Osteoblast (primary cell): ENCODE measurements at places on chromosomes 11 and 22.

- peak; percentile 91 for DNase-seq
Measured at GRCh38 chr11:57668434-57668782, 494 bp downstream of the ZDHHC5 start.

DNA sequence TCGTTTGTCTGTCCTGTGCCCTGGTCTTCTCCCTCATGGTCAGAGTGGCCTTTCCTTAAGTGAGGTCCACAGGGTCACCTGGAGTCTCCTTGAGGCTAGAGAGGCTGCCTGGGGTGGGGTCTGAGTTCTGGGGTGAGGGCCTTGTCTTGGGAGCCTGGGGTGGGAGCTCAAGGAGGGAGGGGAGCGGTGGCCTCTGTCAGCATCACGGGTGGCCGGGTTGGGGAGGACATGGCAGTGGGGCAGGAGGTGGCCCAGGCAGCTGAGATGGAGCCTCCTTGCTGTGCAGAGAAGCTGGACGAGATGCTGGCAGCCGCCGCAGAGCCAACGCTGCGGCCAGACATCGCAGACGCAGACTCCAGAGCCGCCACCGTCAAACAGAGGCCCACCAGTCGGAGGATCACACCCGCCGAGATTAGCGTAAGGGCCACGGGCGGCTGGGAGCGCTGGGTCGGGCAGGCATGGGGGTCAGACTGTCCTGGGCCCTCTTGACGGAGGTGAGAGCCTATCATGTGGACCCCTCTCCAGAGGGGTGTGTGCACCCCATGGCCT, 23.3 kb upstream of the ACR start:
- no peak for DNase-seq

GRCh38 chr22:36162127-36163034, 1.8 kb upstream of the APOL3 start:
- no peak for DNase-seq

GRCh38 chr22:30742291-30743256, 47.9 kb downstream of the OSBP2 start:
- peak; percentile 73 for DNase-seq

- peak; percentile 81 for DNase-seq
Measured at GRCh38 chr22:46142548-46143490, 7.5 kb upstream of the PPARA start.

DNA sequence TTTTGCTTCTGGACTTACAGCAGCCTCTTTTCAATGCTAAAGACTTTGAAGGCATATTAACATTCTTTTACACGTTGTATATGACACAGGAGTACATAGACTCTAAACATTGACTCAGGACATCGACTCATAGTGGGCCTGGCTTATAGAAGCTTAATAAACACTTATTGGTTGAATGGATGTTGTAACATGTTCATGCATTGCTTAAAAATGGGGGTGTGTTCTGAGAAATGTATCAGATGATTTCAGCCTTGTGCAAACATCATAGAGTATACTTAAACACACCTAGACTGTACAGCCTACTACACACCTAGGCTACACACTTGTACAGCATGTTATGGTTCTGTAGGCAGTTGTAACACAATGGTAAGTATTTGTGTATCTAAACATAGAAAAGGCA, 17.9 kb downstream of the TTC17 start:
- DNase-seq = no peak

DNA sequence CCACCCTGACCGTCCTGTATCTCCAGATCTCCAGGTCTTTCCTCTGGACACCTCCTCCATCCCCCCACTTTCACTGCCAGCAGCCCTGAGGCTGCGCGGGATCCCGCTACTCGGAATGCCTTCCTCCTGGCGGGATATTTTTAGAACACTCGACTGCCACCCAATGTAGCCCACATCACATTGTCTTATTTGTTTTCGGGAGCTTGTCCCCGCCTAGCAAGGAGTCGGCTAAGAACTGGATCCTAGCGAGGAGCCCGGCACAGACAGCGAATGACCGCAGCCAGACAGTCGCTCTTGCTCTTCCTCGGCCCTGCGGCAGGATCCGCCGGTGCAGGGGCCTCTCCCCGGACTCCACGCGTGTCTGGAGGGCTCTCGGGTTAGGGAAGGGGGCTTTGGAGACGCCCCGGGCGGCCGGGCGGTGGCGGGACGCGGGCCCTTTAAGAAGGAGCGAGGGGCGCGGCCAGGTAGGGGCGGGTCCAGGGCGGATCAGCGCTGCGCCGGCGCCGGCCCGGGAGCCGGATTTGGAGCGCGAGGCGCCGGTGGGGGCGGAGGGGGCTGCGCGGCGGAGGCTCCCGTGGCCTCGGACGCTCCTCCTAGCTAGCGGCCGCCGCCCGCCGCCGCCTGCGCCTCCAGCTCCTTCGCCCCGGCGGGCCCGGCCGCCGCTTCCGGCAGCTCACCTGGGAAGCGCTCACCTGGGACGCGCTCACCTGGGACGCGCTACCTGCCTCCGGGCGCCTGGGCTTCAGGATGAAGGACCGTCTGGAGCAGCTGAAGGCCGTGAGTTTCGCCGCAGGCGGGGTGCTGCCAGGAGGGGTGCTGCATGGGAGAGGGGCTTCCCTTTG, at the start of gene STX3:
STX3 (plus strand) TSS at position 518 of the 842 bp plus-strand sequence; CDS start at position 748, 230 bp downstream.
- DNase-seq = peak; percentile 94

- DNase-seq = no peak
Measured at GRCh38 chr11:9799886-9800285, 136.0 kb downstream of the SWAP70 start.

GRCh38 chr11:94853836-94854235, 85.7 kb downstream of the AMOTL1 start:
- no peak for DNase-seq

DNA sequence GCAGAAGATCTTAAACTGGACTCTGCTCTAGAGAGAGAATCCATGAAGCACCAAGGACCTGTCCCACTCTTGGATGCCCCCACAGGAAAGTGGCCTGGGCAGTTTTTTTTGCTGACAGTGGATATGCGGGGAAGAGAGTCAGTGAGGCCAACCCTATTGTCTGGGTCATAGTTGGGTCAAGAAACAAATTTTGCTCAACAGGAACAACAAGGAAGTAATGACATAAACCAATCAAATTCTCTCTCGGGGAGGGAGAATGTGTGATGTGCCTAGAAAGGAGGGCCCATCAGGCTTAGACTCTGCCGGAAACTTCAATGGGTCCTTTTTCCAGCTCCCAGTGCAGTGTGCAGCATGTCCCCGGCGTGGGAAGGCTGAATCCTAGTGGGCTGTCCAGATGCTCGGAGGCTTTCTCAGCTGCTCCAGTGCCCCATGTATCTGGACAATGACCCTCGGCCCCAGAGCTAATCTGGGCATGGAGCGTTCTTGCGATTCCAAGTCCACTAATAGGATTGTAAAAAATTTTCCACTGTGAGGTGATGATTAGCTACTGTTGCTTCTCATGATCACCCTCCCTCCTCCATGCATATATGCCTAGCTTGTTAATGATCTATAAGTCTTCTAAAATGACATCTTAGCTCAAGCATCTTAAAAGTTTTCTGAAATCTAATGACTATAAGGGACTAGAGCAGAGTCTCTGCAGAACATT, 101.0 kb downstream of the SNX19 start:
- DNase-seq = no peak

DNA sequence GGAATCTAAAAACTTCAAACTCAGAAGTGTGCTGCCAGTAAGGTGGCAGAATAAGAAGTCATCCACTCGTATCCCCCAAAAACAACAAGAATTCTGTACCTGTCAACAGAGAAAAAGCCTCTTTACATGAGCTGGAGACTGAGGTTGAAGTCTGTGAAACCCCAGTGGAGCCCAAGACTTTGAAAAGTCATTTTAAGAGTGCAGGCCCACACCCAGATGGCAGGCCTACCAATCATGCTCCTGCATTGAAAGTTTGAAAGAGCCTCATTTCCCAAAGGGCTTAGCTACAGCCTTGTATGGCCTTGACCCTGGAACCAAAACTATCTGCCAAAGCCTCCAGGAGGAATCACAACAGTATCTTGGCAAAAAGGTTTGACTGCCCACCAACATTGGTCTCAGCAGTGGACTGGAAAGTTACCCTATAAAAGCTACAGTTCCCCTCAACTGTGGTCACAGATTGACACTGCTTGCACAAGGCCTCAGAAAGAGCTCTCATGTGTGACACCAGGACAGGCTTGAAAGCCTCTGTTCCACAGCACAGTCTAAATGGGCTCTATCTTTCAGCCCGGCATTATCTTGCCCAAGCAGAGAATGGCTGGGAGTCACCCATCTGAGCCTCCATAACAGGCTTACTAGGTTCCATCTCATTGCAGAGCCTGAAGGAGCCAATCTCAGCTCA, 47.7 kb downstream of the SLC22A9 start:
- DNase-seq = no peak

DNA sequence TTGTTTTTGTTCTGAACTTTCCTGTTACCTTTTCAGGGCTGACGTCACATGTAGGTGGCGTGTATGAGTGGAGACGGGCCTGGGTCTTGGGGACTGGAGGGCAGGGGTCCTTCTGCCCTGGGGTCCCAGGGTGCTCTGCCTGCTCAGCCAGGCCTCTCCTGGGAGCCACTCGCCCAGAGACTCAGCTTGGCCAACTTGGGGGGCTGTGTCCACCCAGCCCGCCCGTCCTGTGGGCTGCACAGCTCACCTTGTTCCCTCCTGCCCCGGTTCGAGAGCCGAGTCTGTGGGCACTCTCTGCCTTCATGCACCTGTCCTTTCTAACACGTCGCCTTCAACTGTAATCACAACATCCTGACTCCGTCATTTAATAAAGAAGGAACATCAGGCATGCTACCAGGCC, 3.5 kb upstream of the TSSC4 start:
- no peak for DNase-seq

DNA sequence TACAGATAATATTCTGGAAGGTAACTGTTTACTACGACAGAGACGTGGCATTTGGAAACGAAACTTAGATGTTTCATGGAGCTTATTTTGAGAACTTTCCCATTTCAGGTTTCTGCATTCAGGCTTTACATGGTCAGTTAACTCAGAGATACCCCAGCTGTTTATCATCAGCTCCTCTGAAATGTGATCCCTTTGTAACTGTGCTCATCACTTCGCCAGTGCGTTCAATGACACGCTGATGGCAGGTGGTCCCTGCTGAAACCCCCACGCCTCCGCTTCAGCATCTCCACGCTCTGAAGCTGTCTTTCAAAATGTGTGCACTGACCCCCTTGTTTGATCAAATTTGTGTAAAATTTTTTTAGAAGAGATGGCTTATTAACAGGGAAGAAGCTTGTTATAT, 30.5 kb downstream of the ALG12 start:
- no peak for DNase-seq

DNA sequence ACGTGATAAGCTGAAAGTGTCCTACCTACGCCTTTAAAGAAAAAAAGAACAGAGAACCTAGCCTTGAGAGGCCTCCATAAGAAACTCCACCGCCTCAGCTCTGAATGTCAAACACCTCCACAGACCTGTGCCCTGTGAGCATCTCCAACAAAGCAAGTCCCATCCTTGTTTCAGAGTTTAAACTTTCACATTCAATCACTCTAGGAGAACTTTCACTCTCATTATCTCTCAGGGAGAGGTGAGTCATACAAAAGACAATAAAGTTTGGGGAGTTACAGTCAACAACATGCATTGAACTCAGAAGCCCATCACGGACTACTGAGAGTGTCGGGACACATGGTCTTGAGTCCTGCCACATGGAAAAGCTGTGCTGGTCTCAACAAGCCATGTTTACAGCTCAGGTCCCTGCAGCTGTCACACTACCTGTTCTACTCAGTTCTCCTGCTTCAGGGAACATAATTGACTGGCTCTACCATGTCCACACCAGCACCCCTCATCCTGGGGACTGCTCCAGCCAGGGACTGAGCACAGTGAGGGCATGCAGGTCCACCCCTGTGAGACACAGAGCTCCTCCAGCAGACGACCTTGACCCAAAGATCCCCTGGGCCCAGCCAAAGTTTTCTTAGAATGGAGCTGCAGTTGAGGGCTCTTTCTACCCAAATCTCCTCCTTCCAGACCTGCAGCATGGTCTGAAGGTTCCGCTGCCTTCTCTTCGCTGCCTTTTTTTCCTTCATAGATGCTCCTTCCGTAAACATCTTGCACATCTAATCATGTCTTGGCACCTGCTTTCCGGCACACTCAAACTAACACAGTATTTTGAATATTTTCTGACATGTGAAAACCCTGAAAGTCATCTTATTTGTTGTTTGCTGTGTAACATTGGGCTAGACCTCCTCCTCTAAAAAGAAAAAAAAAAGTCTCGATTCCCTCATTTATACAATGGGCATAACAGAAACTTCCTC, 114.9 kb downstream of the ETS1 start:
- DNase-seq = peak; percentile 63

- peak; percentile 73 for DNase-seq
Measured at GRCh38 chr11:47187723-47188122, 1.5 kb upstream of the PACSIN3 start.

DNA sequence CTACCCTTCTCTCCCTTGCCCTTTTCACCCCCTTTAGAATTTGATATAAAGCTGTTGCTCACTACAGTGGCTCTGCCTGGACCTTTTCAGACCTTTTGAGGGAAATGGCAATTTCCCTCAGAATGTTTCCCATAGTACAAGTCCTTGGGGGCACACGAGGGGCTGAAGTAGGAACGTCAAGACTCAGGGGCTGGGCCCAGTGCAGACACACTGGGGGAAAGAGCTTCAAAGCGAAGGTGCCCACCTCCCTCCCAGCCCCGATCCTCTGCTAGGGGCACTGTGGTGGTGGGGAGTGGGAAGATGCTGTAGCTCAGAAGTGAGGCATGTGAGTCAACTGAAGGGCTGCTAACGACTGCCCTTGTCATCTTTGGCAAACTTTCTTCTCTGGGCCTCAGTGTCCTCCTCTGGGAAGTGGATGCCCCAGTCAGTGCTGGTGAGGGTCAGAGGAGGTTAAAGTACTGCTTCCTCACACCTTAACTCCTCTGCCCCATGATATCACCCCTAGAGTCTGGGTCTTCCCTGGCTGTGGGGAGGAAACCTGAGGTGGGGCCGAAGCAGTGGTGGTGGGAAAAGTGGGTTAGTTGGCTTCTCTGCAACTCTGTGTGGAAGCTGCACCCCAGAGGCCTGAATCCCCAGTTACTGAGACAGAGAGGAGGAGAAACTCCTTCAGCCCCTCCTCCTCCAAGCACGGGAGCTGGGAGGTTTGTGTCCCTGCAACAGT, 425.3 kb upstream of the B3GAT1 start:
- DNase-seq = no peak

- DNase-seq = peak; percentile 100
Measured at GRCh38 chr11:65779919-65780769, 632 bp downstream of the AP5B1 start.

DNA sequence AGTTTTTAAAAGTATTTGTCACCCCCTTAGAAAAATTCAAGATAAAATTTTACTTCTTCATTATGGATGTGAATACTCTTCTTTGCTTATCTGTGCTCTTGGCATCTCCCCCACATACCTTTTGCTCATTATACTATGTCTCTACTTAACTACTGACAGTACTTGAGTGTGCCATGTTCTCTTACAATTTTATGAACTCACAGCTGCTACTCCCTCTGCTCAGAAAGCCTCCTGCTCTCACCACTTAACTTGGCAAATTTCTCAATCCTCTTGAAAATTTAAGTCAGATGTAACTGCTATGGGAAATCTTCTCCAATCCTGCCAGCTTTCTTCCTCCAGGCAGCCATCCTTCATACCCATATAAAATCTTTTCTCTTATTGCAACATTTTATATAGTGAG, 163.4 kb downstream of the CNTN5 start:
- DNase-seq = no peak

GRCh38 chr11:121626507-121626875, 173.7 kb upstream of the SORL1-AS1 start:
- DNase-seq = no peak
